ENCODE measurements at places on chromosomes 1 and 21.

GRCh38 chr1:65939636-65940035 is 146.9 kb downstream of the PDE4B start:
- no peak for DNase-seq

GRCh38 chr1:84387480-84388163 is 10.7 kb upstream of the DNASE2B start:
- peak; percentile 17 for DNase-seq

GRCh38 chr1:147579532-147579931 is 38.2 kb downstream of the BCL9 start:
- no peak for DNase-seq

- DNase-seq: no peak
Observed at GRCh38 chr1:225155555-225155954, 226.1 kb downstream of the DNAH14 start.

DNA sequence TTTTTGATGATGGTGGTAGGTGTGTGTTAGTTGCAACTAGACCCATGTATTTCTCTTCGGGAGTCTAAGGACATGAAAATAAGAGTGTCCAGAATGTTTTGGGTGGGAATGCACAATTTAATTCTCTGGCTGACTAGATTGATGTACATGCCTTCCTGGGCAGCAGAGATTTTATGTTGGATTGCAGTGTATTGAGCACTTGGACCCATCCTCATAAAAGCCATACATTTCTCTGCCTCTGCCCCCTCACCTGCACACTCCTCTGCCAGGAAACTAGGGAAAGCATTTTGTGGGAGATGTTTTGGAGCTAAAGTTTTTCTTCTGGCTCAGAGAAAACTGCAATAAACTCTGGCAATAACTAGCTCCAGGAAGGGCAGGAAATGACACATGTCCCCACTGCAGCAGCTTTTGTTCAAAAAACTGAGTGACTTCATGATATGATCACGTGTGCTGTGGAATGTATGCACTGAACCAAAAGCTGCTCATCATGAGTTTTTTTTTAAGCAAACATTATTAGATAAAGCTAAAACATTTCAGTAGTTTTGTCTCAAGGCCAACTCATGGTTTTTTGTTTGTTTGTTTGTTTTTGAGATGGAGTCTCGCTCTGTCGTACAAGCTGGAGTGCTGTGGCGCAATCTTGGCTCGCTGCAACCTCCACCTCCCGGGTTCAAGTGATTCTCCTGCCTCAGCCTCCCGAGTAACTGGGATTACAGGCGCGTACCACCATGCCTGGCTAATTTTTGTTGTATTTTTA is 17.6 kb downstream of the RIT1 start:
- DNase-seq: peak; percentile 94

- no peak for DNase-seq
Observed at GRCh38 chr1:15962176-15962575, 13.7 kb downstream of the ZBTB17 start.

Measured in lung microvascular endothelial cell (primary cell).